ENCODE measurements at places on chromosomes 11 and 22.

DNA sequence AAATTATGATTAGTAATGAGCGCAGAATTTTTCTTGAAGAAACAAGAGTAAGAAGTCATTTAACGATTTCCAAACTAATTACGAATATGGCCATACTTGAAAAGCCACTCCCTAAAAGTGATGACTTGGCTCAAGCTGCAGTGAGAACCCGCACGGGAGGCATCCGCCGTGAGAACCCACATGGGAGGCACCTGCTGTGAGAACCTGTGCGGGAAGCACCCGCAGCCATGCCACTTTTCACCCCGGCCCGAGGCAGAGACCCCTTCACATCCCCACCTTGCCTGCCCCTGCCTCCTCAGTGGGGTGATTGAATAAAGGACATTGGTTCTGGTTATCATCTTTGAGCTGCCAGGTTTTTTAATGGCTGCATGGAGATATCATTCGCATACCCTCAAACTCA is 89.7 kb downstream of the BRD1 start:
- DNase-seq: no peak

- DNase-seq: no peak
Observed at GRCh38 chr11:121012091-121012490, 11.8 kb upstream of the TBCEL start.

- no peak for DNase-seq
Observed at GRCh38 chr11:106127604-106128003, 50.1 kb downstream of the AASDHPPT start.

DNA sequence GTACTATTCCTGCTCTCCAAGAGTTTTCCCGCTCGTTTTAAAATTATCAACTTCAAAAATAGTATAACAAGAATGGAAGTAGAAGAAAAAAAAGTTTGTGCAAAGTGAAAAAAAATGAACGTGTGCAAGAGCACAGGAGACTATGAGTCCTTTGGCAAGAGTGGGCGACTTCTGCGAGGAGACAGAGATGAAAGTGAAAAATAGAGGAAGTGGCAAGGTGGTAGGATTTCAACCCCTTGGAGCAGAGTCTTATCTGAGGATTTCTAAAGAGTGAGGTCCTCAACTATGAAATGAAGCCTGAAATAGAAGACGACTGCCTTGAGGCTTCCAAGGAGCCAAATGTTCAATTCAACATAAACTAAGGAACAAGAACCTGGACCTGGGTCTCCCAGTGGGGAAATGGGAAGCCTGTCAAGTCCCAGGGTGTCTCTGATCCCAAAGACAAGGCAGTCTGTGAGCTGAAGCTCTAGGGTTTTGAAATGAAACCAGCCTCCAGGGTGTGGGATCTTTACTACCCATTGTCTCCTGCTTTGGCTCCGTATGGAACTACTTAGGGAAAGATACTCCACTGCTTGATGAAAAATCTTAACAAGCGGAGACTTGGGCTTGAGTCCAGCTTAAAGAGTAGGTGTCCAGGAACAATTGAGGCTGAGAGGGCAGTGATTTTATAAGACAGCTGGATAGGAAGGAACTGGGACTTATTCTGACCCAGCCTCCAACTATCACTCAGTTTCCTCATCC is 4.8 kb downstream of the P4HA3 start:
- DNase-seq: no peak

DNA sequence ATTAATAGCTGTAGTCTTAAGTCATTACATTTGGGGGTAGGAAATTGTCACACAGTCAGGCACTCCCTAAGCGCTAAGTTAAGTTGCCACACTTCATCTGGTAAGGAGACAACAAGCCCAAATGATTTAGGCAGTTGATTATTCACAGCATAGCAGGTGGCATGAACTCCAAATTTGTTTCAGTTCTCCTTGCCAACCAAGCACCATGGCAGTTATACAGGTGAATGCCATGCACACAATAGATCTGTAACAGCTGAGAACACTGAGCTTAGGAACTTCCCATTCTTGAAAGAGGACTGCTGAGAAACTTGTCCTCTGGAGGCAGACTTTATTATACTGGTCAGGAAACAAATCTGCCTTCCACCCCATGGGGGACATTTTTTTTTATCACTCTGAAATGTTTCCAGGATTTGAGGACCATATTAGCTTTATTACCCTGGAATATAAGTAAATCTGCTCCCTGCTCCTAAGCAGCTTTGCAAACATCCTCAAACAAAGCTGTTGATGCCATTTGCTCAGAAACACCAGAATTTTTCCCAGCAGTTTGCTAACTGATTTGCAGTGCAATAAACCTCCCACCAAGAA is 5.1 kb upstream of the INTS4 start:
- DNase-seq: no peak

- DNase-seq: no peak
Observed at GRCh38 chr22:29715705-29716104, 4.1 kb upstream of the CABP7 start.

- no peak for DNase-seq
Observed at GRCh38 chr11:12249590-12250260, 127.6 kb upstream of the PARVA start.

DNA sequence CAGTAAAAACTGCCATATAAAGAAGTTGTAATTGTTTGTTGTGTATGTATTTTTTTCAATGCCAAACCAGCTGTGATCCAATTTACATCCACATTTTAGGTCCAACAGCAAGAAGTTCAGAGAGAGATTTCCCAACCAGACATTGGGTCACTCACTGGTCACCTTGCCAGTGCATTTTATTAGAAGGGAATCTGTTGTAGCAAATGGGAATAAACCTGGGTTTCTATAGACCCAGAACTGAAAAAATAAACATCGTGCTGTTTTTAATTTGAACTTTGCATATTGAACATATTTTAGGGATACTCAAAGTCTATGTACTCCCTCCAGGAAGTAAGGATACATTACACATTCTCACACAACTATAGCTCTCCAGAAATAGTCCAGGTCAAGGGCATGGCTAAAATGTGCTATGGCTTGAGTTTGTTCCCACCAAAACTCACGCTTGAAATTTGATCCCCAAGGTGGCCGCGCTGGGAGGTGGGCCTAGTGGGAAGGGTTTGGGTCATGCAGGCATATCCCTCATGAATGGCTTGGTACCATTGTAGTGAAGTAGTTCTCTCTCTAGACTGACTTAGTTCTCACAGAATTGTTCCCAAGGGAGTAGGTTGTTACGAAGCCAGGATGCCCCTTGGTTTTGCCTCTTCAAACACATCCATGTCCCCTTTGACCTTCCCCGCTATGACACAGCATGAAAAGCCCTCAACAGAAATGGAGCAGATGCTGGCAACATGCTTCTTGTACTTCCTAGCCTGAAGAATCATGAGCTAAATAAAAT is 90.9 kb downstream of the RRAS2 start:
- no peak for DNase-seq

All from stimulated activated CD4-positive, alpha-beta T cell treated with anti-CD3 and anti-CD28 coated beads, TNF-alpha, amount 100 ng/mL, for 4 hours (primary cell).